ENCODE measurements at places on chromosomes 2 and 18.

DNA sequence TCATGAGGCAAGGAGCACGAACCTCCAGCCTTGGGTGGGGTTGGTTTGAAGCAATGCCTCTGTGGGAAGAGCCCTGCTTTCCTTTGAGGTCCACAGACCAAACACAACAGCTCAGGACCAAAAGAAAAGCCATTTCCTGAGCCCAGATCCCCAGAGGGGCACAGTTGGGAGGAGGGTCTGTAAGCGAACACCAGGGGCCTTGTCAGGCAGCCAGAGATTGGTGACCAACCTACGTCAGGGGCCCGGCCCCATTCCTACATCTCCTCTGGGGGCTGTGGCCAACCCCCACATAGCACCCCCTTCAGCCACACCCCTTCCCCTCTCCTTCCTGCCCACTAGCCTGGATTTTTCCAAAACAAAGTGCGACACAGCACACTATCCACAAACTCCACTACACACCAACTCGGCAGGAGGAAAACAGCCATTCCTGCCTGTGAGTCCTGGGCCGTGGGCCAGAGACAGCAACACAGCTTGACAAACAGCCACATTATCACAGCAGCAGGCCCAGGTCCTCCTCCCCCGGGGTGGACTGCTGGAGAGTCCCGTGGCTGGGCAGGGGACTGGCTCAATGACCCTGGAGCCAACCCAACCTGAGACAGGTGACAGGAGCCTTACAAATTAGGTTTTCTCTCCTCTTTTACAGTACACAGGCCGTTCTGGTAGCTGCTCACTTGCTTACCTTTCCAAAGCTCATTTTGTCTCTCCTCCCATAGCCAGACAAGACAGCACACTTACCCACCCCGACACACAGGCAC, 98.8 kb downstream of the TNS1 start:
- DNase-seq = no peak

DNA sequence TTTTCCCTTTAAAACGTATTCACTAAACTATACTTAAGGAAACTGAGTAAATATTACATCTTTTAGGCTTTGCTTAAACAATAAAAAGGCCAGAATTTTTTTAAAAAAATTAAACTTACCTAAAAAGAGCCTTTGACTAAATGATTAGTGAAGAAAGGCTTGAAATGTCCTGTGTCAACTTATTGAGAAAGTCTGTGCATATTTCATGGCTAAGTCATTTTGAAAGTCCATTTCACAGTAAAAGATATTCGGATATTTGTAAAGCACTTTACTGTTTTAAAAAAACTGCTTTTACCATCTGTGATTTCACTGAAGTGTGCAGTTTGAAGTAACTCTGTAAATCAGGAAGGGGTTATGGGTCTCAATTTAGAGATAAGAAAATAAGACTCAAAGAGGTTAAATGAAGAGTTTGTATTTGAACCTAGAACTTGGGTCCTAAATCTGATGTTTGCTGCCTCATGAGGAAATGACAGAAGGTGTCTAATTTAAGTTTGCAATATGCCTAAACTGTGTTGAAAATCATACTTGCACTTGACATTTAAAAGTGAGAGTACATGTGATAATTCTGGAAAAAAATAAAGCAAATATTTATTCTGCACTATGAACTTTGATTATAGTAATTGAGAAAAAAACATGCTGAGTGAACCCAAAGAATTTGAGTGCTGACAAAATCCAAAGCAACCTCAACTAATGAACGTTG, 50.5 kb downstream of the RAB27B start:
- no peak for DNase-seq

- no peak for DNase-seq
These were observed 69.1 kb upstream of the MAP4K3 start for GRCh38 chr2:39506215-39506614.

GRCh38 chr2:44939106-44940048, 2.1 kb upstream of the SIX3 start:
- no peak for DNase-seq

DNA sequence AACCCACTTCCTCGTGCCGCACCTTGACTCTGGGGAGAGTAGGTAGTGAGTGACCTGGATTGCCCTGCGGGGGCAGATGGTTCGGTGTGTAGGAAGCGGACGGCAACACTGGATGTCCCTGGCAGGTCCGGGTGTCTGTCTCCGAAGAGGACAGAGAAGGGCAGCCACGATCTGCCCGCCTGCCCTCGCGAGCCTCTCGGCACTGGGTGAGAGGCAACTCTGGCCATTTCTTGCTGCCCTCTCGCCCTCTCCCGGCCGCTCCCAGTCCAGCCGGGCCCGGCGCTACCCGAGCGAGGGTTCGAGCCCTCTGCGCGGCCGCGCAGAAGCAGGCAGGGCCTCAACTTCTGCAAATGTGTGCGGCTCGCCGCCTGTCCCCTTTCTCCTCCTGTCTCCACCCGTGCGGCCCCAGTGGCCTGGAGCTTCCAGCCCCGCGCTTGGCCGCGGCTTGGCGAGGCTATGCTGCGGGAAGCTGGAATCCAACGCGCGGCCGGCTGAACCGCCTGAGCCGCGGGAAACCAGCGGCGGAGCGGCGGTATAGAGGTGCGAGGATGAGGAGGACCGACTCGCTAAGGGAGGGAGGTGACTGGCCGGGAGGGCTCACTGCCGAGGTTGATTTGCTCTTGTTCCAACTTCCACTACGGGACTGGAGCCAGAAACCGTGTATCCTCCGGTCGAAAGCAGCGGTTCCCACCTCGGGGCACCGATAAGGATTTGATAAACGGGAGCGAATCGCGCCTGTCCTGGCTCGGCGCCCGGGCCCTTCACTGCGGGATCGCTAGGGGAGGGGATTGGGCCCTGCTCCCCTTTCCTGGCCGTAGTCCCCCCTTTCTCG, 1.5 kb downstream of the EPAS1 start:
- no peak for DNase-seq

DNA sequence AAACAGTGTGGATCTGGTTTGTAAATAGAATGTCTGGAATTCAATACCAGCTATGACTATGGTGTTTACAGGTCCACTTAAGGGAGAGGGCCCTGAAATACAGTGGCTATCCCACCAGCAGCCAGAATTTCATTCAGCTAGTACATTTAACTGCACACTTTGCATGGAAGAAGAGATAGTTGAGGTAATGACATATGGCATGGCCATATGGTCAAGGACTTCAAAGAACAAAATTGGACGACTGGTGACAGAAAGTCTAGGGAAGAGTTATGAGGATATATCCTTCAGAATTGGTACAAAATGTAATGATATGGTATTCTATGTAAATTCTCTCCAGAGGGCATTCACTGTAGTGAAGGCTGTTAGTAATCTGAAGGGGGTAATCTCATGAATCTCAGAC, 105.0 kb downstream of the IKZF2 start:
- DNase-seq = no peak

DNA sequence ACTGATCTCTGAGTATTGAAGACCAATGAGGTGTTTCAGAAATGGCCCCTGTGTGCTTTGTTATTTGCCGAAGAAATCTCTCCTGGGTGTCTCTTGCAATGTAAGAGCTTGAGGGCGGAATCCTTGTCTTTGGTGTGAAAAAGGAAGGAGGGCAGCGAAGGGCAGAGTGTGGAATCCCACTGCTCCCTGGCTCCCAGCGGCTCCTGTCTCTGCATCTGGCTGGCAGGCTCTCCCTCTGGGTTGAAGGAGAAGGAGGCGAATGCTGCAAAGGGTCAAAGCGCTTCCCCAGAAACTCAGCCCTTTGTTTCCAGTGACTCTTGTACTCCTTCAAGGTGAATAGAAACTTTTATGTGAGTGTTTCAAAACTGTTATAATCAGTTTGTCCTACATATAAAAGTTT, 457.5 kb downstream of the CNTNAP5 start:
- no peak for DNase-seq

DNA sequence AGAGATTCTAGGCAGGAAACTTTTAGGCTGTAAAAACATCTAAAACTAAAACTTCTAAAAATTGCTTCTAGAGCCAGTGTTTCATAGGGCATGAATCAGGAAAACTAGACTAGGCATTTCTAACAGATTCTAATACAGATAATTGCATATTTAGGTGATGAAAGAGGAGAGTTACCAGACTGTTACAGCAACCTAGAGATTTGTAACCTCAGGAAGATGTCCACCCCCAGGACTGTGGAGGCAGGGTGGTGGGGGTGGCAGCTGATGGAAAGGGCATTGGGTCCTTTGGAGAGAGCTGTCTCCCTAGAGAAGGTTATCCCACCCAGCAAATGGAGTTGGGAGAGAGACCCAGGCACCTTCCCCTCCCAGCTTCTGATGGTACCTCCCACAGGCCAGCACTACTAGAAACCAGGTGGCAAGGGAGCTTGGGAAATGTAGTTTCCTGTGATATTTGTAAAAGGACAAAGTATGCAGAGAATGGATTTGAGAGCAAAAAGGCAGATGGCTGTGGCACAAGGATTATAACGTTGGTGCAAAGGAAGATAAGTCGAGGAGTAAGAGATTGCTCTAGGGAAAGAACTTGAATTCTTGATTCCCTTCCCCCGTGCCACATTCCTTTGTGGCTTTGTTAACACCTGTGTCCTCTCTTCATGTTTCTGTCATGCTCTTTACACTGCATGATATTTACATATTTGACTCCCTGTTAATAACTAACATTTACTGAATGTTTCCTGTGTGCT, 75.6 kb upstream of the MGAT5 start:
- DNase-seq = no peak

DNA sequence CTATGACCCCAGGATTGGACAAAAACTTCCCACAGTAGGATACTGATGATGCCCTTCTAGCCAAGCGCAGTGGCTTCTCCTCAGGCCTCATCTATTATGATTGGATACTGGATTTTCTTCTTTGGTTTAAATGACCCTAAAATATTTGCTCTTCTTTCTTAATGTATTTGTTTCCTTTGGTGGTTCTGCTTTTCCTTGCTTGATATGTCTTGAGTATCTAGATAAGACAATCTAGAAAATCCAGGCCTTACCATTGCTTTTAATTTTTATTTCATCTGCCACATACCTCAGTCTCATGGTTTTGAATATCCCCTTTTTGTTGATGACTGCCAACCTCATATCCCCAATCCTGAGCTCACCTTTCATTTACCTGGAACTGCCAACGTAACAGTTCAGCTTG, 35.6 kb downstream of the OTOF start:
- no peak for DNase-seq

GRCh38 chr2:239767021-239767905, 257.9 kb downstream of the NDUFA10 start:
- no peak for DNase-seq

GRCh38 chr2:39898934-39899333, 119.9 kb upstream of the THUMPD2 start:
- no peak for DNase-seq

DNA sequence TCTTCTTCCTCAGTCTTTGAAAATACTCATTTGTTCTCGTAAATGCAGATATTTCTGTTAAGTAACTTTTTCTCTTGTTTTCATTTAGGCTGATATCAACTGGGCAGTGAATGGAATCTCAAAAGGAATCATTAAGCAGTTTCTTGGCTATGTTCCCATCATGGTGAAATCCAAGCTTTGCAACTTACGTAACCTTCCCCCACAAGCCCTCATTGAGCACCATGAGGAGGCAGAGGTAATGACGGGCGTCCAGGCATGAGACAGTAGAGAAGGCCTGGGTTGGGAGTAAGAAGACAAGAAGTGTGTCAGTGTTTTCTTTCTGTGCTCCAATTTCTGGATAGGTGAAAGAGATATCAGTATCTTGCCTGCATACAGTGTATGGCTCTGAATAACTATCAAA, 5.1 kb downstream of the POLR1B start:
- DNase-seq = no peak

GRCh38 chr2:109143214-109144187, 14.5 kb downstream of the SH3RF3 start:
- no peak for DNase-seq

Measured in activated CD8-positive, alpha-beta memory T cell treated with anti-CD3 and anti-CD28 coated beads for 4 hours (primary cell).